ENCODE measurements at places on chromosomes 3 and 15.

GRCh38 chr15:68557469-68558317, 21.1 kb upstream of the CORO2B start:
- DNase-seq = no peak

- no peak for DNase-seq
Measured at GRCh38 chr3:143414571-143415253, 295.1 kb downstream of the CHST2 start.

DNA sequence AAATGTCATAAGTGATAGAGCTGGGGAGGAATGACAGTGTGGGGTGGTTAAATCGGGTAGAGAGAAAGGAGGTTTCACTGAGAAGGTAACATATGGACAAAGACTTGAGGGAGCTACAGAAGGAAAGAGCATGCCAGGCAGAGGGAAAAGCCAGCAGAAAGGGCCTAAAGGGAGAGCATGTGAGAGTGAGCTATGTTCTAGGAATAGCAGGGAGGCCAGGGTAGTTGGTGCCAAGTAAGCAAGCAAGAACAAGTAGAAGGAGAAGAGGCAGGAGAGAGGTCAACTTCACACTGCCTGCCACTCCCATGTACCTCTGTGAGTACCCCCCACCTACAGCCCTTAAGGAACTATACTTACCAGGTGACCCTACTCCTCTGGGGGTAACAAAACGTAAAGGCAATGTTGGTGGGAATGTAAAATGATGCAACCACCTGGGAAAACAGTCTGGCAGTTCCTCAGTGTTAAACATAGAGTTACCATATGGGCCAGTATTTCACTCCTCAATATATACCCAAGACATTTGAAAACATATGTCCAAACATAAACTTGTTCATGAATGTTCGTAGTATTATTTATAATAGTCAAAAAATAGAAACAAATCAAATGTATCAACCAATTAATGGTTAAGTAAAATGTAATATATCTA, 67.6 kb downstream of the SFMBT1 start:
- no peak for DNase-seq

- no peak for DNase-seq
Measured at GRCh38 chr3:50132421-50133282, 22.5 kb upstream of the SEMA3F start.

DNA sequence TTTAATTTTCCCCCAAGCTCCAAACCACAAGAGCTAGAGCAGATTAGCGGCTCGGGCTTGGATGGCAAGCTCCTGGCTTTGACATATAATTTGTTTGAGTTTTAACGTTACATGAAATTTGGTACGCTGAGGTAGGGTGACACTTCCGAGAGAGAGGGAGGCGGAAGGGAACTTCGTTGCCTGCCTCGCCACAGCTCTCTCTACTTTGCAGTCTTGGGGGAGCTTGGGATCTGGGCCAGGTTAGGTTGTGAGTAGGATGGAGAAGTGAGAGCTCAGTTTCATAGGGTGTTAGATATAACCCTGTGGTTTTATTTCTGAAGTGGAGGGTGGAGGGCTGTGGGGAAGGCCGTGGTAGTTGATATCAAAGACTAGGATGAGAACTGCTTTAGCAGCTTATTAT, 39.7 kb downstream of the LRTM1 start:
- no peak for DNase-seq

DNA sequence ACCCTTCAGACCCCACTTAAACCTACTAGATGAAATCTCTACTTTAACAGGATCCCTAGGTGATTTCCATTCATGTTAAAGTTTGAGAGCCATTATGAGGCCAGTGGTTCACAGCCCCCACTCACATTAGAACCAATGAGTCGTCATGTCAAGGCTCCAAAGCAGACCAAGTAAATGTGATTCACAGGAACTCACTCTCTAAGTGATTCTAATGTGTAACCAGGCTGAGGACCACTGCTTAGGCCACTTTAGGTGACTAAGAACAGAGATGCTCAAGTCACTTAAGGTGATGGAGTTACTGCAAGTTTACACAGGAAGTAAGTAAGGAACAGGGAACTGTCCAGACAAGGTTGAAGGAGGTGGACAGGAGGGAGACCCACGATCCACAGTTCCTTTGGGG, 7.7 kb downstream of the GALNT15 start:
- DNase-seq = no peak
